ENCODE measurements at places on chromosomes 12 and 14.
A peak's percentile ranks its signal among the peaks of the same experiment; 100 is the strongest.

DNA sequence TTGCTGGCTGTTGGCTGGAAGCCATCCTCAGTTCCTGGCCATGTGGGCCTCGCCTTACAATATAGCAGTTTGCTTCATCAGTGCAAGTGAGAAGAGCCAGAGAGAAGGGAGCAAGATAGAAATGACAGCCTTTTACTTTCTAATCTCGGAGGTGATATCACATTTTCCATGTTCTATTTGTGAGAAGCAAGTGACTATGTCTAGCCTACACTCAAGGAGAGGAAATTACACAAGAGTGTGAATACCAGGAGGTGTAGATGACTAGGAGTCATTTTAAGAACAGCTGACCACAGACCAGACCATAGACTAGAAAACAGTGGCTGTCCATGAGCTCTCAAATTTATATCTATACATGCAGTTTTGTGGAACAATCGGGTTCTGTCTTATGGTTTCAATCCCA is 163.0 kb upstream of the NRXN3 start:
- DNase-seq: no peak

GRCh38 chr14:31059152-31059924 is 33.2 kb upstream of the STRN3 start:
- DNase-seq: peak; percentile 75

DNA sequence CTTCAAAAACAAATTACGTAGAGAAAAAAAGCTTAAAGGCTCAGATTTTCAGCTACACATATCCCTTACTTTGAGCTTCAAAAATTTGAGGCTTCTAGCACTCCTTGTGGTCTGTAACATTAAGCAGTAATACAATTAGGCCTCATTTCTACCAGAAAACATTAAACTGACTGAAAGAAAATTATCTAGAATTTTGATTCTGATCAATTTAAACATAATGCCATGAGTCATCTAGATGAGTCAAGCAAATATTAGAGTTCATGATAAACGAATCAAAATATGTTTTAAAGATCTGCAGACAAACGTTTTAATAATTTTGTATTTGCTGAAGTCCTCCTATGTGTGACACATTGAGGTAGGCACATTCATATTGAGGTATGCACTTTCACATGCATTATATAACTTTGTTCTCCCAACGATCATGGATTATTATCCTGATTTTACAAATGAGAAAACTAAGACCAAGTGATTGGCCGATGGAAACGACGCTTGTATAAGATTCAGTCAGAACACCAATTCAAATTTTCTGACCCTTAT is 4.3 kb downstream of the OSBPL8 start:
- DNase-seq: no peak

- no peak for DNase-seq
These were observed 382.3 kb downstream of the PCNX1 start for GRCh38 chr14:71289536-71289935.

DNA sequence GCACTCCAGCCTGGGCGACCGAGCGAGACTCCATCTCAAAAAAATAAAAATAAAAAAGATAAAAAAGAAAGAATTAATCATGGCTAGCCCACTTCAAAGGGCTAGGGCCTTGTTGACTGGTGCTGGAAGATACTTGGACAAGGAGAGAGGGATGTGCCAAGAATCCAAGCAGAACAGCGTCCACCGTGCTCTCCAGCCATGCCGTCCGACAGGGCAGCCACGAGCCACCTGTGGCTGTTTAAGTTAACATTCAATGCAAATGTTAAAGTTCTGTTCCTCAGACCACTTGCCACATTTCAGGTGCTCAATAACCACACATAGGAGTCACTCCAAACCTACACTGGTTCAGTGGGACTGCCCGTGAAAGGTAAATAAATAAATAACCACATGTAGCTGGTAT is 21.4 kb downstream of the SLC6A13 start:
- DNase-seq: no peak

- no peak for DNase-seq
These were observed 24.9 kb downstream of the RIN3 start for GRCh38 chr14:92538412-92538985.
